ENCODE measurements at places on chromosomes 13 and 19.

GRCh38 chr19:43660301-43660970 lies 9.5 kb downstream of the PLAUR start:
- DNase-seq, result no peak

DNA sequence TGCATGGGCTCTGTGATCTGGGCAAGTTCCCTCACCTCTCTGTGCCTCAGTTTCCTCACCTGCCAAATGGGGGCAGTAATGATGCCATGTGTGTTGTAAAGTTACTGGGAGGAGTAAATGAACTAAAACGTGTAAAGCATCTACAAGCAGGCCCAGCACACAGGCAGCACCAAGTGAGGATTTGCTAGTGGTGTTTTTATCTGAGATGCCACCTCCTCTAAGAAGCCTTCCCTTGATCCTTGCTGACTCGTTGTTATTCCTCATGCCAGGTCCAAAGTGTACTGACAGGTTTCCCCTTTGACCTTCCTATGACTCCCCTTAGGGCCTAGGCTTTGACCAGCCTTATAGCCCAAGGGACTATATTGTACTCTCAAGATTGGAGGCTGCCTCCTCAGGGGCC lies 1.5 kb upstream of the UQCRFS1 start:
- no peak for DNase-seq

- DNase-seq, result no peak
Measured at GRCh38 chr13:52862358-52863206, 14.1 kb upstream of the PCDH8 start.

DNA sequence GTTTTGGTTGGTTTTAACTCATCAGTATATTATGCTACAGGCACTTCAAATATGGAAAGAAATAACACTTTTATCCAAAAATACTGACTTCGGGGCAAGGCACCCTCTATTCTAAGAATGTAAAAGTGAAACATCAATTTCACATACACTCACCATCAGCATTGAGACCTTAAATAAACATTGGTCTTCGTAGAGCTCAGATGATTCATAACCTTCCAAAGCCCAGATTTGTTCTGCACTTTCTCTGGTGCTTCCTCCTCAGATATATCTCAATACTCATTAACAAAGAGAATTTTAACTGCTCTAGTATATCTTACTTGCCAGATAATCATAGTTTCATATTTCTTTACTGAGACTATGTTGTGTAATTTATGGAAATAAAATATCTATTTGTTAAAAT lies 794.3 kb downstream of the LIG4 start:
- DNase-seq, result no peak

- no peak for DNase-seq
Measured at GRCh38 chr13:48160606-48161278, 65.8 kb upstream of the MED4 start.

- no peak for DNase-seq
Measured at GRCh38 chr19:37127999-37128820, 44.3 kb downstream of the ZNF585A start.
